Endodermal cell (in vitro differentiated cells): ENCODE measurements at places on chromosomes 13 and 19. TPM values are rescaled to one million over a fixed set of nuclear protein-coding genes. Genes with fewer than 3 reads are reported as not detected.
A peak's percentile ranks its signal among the peaks of the same experiment; 100 is the strongest.

DNA sequence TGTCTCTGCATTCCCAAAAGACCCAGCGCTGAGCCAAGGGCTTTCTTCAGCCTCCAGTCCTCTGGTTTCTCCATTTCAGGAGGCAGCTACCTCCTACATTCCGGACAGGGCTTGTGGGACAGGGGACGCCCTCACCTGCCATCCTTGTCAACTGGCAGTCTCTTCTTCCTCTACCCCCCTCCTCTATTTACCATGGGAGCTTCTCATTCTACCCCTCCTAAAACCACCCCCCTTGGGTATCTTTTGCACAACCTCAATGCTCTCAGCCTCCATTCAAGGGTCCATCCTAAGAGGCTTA, 43.8 kb downstream of the ZNF93 start:
- DNase-seq = no peak
- no peaks in the 10 kb centered on the region for H3K27me3 ChIP-seq
- H3K27ac ChIP-seq = no peak overlapping the region
- H3K36me3 ChIP-seq = no peaks in the 10 kb centered on the region
- H3K4me3 ChIP-seq = no peak overlapping the region
- H3K4me1 ChIP-seq = no peaks in the 10 kb centered on the region

DNA sequence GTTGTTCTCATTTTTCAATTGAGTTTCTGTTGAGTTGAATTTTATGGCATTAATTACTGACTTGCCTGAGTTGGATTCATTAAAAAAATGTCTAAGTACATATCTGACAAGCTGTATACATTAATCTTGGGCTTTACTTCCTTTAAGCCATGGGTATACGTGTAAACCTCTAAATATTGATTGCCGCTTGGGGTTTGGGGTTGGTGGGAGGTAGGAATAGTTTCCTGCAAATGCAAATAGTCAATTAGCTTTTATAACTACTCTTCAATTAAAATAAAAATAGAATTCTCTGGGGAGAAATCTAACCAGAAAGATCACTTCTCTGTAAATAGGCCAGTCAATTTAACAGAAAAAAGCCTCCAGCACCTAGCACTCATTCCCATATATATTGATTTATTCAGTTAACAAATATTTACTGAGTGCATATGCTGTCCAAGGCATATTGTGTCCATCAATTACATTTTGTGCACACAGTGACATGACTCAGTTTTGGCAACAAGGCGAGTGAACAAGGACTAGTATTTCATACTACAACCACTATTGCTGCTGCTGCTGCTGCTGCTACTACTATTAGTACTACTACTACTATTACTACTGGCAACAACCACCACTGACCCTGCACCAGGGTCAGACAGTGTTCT, 306.8 kb downstream of the RFC3 start:
- no peak overlapping the region for H3K27ac ChIP-seq
- no peaks in the 10 kb centered on the region for H3K27me3 ChIP-seq
- no peak for DNase-seq
- H3K36me3 ChIP-seq = no peaks in the 10 kb centered on the region
- no peaks in the 10 kb centered on the region for H3K4me1 ChIP-seq

GRCh38 chr13:94674609-94675348, 37.6 kb downstream of the SOX21 start:
- H3K4me3 ChIP-seq = no peak overlapping the region
- H3K27ac ChIP-seq = no peak overlapping the region
- H3K4me1 ChIP-seq = peaks cover 11% of the 10 kb centered on the region
- peaks cover 14% of the 10 kb centered on the region for H3K27me3 ChIP-seq
- no peaks in the 10 kb centered on the region for H3K36me3 ChIP-seq

GRCh38 chr13:110349239-110349638, 42.2 kb downstream of the COL4A2 start:
- H3K4me1 ChIP-seq = no peaks in the 10 kb centered on the region
- no peak overlapping the region for H3K27ac ChIP-seq
- H3K4me3 ChIP-seq = no peak overlapping the region
- peaks cover 41% of the 10 kb centered on the region for H3K36me3 ChIP-seq

DNA sequence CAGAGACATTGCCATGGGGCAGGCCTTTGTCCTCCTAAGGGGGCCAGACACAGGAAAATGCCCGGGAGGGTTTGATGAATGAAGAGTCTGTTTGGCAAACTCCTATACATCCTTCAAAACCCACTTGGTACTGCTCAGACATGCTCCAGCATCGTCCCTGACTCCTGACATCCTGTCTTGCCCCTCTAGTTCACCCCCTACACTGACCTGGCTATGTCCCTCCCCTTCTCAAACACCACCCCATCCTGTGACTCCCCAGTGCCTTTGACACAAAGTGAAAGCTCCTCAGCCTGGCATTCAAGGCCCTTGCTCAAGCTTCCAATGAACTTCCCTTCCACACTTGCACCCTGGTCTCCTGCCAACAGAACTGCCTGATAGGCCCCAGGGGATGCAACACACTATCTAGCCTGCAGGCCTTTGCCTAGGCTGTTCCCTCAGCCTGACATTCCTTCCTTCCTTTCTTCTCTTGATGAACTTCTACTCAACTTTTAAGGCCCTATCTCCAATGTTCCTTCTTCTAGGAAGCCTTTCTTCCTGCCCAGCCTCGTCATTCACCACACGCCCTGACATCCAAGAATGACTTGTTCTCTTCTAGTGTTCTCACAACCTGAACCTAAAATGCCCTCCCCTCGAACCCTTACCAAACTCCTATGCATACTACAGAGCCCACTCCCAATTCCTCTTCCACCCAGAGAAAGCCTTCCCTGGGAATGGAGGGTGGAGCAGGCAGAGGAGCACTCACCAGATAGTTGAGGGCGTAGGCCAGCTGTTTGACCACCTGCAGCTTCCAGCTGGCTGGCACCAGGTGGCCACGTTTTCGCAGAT, 12.4 kb downstream of the JAK3 start:
- no peak overlapping the region for H3K4me3 ChIP-seq
- DNase-seq = no peak
- no peak overlapping the region for H3K27ac ChIP-seq
- peaks cover 27% of the 10 kb centered on the region for H3K27me3 ChIP-seq

DNA sequence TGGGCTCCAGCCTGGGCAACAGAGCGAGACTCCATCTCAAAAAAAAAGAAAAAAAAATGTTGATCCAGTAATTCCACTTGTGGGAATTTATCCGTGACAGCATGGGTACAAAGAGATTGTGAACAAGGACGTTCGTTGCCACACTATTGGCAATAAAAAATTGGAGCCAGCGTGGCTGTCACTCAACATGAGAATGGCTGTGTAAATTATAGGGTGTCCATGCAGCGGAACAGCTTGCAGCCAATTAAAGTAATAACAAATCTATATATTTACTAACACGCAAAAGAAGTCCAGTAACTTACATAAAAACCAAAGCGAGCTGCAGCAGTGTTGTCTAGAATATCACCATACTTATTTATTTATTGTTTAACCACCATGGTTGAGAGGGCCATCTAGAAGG, 19.3 kb downstream of the DPF1 start:
- peaks cover 11% of the 10 kb centered on the region for H3K27me3 ChIP-seq
- no peaks in the 10 kb centered on the region for H3K36me3 ChIP-seq
- no peak overlapping the region for H3K4me3 ChIP-seq
- peaks cover 4% of the 10 kb centered on the region for H3K4me1 ChIP-seq
- no peak overlapping the region for H3K27ac ChIP-seq

DNA sequence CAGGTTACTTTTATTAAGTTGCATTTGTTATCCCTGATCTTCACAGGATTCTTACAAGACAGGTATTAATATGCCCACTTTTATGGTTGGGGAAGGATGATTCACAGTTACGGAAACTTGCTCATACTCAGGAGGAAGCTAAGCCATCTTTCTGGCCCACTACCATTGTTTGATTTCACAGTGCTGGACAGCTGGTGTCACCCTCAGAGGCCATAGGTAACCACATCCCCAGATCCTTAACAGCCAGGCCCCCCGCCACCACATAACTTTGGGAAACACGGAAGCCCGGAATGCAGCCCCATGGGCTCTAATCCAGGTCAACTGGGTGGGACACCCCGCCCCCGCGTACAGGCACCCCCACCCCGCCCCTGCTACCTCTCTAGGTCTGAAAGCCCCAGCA, 119.7 kb downstream of the IRS2 start:
- H3K4me1 ChIP-seq = peaks cover 13% of the 10 kb centered on the region
- DNase-seq = no peak
- no peaks in the 10 kb centered on the region for H3K36me3 ChIP-seq
- no peak overlapping the region for H3K4me3 ChIP-seq
- no peaks in the 10 kb centered on the region for H3K27me3 ChIP-seq

- no peaks in the 10 kb centered on the region for H3K36me3 ChIP-seq
- no peak for DNase-seq
- H3K4me3 ChIP-seq = no peak overlapping the region
- H3K27ac ChIP-seq = no peak overlapping the region
Measured at GRCh38 chr13:66859078-66859477, 371.1 kb downstream of the PCDH9 start.

DNA sequence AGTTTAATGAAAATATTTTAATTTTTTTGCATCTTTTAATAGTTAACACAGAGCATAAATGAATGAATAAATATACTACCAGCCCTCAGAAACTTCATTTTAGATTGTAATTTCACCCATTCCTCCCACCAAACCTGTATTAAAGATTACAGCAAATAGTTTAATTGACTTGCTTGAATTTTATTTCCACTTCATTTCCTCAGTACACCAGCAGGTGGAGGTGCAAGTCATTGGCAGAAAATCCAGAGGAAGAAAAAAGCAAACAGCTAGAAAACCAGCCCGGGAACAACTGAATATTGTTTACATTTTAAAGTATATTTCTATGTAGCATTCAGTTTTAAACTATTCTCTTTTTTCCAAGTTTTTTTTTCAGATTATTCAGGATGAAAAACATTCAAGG, 177.8 kb downstream of the OLFM4 start:
- H3K4me3 ChIP-seq = no peak overlapping the region
- H3K27ac ChIP-seq = no peak overlapping the region
- DNase-seq = no peak
- H3K27me3 ChIP-seq = peaks cover 60% of the 10 kb centered on the region

DNA sequence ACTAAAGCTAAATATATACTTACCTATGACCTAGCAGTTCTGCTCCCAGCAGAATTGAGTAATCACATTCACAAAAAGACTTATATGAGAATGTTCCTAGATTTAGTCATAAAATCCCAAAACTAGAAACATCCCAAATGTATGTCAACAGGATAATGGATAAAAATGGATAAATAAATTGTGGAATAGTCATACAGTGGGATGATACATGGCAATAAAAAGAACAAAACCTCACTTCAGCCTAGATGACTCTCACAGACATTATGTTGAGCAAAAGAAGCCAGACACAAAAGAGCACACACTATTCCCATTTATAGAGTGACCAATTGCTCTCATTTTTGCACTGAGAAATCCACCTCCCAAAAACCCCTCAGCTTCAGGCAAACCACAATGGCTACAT, 352.4 kb upstream of the HTR2A start:
- no peaks in the 10 kb centered on the region for H3K36me3 ChIP-seq
- H3K4me1 ChIP-seq = no peaks in the 10 kb centered on the region
- H3K27me3 ChIP-seq = peaks cover 49% of the 10 kb centered on the region

- no peaks in the 10 kb centered on the region for H3K27me3 ChIP-seq
- DNase-seq = no peak
- peaks cover 5% of the 10 kb centered on the region for H3K4me1 ChIP-seq
- peak overlapping the region; percentile 59 for H3K4me3 ChIP-seq
- H3K27ac ChIP-seq = no peak overlapping the region
Measured at GRCh38 chr19:4795400-4795799, 3.9 kb downstream of the FEM1A start.

DNA sequence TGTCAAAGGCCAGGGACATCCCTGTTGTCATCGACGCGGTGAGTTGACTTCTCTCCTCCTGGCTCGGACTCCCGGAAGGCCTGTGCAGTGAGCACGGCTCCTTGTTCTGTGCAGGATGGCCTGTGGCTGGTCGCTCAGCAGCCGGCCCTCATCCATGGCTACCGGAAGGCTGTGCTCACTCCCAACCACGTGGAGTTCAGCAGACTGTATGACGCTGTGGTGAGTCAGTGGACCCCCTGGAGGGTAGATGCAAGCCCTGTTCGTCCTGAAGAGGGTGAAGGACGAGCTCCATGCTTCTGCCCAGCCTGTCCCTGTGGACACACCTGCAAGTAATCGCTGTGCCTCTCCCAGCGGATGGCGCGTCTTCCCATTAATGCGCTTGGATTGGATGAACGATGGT, 19.2 kb downstream of the NAXD start:
- peaks cover 9% of the 10 kb centered on the region for H3K4me1 ChIP-seq
- H3K27me3 ChIP-seq = no peaks in the 10 kb centered on the region
- H3K4me3 ChIP-seq = no peak overlapping the region
- DNase-seq = peak; percentile 45
- peaks cover 72% of the 10 kb centered on the region for H3K36me3 ChIP-seq
- H3K27ac ChIP-seq = no peak overlapping the region

- no peak overlapping the region for H3K4me3 ChIP-seq
- H3K4me1 ChIP-seq = no peaks in the 10 kb centered on the region
- no peak overlapping the region for H3K27ac ChIP-seq
Measured at GRCh38 chr13:113343692-113343968, 20.3 kb downstream of the GRTP1 start.

- H3K4me3 ChIP-seq = no peak overlapping the region
- H3K36me3 ChIP-seq = no peaks in the 10 kb centered on the region
- no peaks in the 10 kb centered on the region for H3K27me3 ChIP-seq
- no peak for DNase-seq
Measured at GRCh38 chr13:99484473-99484872, 16.8 kb upstream of the TM9SF2 start.

DNA sequence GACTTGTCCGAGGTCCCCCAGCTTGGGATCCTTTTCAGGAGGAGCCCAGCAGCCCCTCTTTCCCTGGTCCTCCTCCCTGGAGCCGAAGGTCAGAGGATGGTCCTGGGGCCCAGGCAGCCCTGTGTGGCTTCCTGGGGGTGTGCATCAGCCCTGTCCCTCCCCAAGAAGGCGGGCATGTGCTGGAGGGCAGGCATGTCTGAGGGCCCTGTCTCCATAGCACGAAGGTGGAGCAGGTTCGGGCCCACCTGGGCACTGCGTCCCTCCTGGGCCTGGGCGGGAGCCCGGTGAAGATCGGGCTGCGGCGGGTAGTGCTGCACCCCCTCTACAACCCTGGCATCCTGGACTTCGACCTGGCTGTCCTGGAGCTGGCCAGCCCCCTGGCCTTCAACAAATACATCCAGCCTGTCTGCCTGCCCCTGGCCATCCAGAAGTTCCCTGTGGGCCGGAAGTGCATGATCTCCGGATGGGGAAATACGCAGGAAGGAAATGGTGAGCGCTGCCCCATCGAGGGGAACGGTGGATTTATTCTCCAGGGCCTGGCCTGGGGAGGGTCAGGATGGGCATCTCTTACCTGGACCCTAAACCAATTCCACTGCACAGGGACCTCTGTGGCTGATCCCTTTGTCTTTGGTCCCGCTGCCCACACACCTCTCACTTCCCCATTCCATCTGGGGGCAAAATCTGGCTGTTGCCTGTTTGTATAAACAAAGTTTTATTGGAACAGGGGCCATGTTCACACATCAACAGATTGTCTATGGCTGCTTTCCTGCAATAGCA, 10.9 kb downstream of the TIMM13 start:
- DNase-seq = no peak
- H3K36me3 ChIP-seq = no peaks in the 10 kb centered on the region
- no peaks in the 10 kb centered on the region for H3K27me3 ChIP-seq
- H3K27ac ChIP-seq = no peak overlapping the region
- no peak overlapping the region for H3K4me3 ChIP-seq
- H3K4me1 ChIP-seq = no peaks in the 10 kb centered on the region

GRCh38 chr13:45320876-45321629, 19.9 kb downstream of the TPT1 start:
- no peaks in the 10 kb centered on the region for H3K36me3 ChIP-seq
- no peak for DNase-seq
- no peak overlapping the region for H3K27ac ChIP-seq

The EPSTI1 gene
- total RNA-seq = 29.7 and 33.8 TPM in 2 replicates

The PLEKHG2 gene
- total RNA-seq = 149 and 160 TPM in 2 replicates

The C13orf42 gene
- total RNA-seq = 25.0 and 27.7 TPM in 2 replicates

The SIGLECL1 gene
- not detected in 3 replicates for total RNA-seq

The TUBA3C gene
- not detected in 3 replicates for total RNA-seq

The CGB3 gene
- not detected in 2 replicates for total RNA-seq

The AMER2 gene
- 0.02 and 0.14 TPM in 2 replicates for total RNA-seq
